ENCODE measurements at places on chromosomes 1 and 21.

- DNase-seq, result no peak
These were observed 27.5 kb downstream of the SLX9 start for GRCh38 chr21:44967082-44968047.

DNA sequence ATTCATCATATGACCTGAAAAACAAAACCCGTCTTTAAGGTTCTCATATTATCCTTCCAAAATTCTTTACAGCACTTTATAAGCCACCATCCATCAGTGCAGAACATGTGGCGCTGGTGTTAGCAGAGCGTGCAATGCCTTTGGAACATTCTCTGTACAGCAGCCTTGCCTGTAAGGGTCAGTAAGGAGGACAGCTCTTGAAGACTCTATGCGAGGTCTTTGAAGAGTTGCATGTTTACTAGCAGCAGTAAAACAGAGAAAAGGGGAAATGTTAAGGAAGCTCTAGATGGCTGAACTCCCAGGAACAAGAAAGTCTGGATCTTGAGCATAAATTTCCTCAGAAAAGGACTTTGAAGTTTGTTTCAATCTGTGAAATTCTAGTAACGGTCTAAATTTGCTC is 365.6 kb downstream of the DUSP10 start:
- DNase-seq, result no peak

GRCh38 chr1:219498666-219499065 is 114.2 kb downstream of the ZC3H11B start:
- no peak for DNase-seq

DNA sequence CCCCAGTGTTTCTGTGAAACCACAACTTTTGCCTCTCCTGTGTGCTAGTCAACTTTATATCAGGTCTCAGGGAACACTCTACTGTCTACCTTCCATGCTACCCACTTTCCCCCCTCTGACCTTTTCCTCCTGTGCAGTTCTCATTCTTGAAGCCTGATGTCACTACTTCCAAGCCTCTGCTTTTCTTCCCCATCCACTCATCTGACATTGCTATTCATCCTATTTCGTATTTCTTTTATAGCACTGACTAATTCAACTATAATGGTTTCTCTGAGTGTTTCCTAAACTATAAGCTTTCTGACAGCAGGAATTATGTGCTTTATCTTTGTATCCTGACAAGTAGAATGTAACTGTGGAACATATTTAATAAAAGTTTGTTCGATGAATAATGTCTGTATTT is 18.2 kb upstream of the DPH5 start:
- no peak for DNase-seq

- DNase-seq, result no peak
These were observed 50.2 kb upstream of the BCL9 start for GRCh38 chr1:147491098-147491497.

- DNase-seq, result no peak
These were observed 3.6 kb downstream of the ABCA4 start for GRCh38 chr1:94117259-94117851.

DNA sequence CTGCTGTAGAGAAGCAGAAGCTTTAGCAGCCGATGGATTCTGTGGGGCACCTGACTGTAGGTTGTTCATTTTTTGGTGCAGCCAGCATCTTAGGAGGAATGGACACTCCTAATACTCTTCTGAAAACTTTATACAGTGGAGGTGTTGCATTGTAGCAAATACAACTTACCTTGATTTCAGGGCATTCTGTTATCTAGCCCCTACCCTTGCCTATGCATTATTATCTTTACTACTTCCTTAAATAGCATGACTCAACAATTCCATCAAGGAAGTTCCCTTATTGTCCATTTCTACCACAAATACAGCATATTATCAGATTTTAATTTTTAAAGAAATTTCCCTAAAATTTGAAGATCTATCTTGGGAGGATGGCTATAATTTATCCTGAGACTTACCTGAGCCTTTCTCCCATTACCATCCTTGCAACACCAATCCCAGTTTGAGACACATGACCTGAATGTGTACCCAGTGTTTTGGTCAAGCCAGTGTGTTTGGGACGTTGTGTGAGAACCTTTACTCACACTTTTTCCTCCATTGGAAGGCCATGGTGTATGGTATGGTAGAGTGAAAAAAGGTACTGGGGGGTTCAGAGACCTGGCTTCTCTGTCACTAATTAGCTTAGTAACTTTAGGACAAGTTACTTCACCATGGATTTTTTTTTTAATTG is 9.2 kb downstream of the POU2F1 start:
- no peak for DNase-seq

DNA sequence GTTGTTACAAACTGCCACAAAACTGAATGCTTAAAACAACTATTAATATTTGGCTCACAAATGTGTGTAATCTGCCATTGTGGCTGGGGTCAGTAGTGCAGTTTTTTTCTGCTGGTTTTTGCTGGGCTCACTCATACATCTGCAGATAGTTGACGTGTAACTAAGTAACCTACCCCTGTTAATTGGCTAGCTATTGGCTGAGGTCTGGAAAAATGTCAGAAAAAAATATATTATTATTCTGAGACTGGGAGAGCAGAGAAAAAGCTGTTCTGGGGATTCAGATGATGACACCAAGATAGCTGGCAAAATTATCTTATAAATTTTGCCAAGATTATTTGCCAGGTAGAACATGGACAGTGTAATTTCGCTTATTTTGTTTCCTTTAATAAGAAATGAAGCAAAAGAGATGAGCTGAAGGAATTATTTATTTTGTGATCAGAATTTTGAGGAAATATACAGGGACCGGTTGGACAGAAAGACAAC is 616.1 kb upstream of the ADAMTS5 start:
- no peak for DNase-seq

GRCh38 chr1:6026095-6026809 is 19.4 kb upstream of the KCNAB2 start:
- peak; percentile 91 for DNase-seq

- DNase-seq, result no peak
These were observed 46.4 kb downstream of the GORAB start for GRCh38 chr1:170578359-170578758.

DNA sequence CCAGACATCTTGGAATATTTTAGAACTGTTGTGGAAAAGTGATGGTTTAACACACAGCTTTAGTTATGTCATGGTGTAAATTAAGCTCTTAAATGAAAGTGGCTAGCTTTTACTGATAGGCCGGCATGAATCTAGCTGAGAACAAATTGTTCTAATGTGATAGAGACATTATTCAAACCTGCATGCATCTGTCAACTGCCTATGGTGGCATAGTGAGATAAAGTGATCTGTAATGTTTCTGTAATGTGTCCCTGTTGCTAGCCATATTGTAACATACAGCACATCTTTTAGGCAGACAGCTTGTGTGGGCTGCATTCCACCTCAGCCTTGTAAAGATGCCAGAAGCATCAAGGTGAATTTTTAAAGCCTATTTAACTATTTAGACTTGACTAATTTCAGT is 16.0 kb downstream of the LRIG2 start:
- no peak for DNase-seq

DNA sequence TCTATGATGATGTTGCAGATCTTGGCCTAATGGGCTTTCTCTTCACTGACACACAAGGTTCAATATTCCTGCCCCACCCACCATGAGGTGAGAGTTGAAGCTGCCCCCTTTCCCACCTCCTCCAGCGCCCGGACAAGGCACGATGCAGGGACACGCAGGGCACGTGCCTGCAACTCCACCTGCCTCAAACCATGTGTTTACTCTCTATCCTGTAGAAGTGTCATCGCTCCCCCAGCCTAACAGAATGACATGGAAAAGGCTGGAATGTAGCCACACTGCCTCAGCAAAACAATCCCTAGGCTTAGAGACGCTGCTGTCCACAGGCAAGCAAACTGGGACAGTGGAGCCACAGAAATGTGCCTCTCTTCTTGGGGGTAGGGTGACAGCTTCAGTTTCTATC is 92.9 kb upstream of the SOD1 start:
- DNase-seq, result no peak

DNA sequence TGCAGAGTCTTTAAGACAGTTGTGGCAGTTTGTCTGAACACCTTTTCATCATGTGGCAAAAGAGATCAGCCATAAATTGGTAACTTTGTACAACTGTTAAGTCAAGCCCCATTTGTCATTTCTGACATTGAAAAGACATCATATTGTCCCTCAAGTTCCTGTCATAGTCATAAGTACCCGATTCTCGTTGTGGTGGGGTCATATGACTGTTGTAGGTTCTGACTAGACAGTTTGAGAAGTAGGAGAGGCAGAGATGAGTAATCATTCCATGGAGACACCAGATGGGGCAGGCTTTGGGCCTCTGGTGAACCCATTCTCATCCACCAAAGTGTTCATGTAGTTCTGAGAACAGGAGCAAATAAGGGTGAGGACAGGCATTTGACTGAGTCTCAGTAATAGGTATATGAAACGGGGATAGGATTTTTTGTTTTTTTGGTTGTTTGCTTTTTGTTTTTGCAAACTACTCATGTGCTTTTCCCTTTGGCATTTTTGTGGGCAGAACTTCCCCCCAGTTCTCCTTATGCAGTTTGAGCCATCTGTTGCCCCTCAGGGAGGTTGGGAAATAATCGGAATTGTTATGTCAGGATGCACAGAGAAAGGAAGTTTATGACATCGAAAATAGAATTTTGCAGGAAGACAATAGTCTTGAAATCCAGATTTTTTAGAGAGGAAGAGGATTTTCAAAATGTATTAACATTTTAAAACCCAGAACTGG is 86.9 kb upstream of the KCNE2 start:
- DNase-seq, result peak; percentile 18

DNA sequence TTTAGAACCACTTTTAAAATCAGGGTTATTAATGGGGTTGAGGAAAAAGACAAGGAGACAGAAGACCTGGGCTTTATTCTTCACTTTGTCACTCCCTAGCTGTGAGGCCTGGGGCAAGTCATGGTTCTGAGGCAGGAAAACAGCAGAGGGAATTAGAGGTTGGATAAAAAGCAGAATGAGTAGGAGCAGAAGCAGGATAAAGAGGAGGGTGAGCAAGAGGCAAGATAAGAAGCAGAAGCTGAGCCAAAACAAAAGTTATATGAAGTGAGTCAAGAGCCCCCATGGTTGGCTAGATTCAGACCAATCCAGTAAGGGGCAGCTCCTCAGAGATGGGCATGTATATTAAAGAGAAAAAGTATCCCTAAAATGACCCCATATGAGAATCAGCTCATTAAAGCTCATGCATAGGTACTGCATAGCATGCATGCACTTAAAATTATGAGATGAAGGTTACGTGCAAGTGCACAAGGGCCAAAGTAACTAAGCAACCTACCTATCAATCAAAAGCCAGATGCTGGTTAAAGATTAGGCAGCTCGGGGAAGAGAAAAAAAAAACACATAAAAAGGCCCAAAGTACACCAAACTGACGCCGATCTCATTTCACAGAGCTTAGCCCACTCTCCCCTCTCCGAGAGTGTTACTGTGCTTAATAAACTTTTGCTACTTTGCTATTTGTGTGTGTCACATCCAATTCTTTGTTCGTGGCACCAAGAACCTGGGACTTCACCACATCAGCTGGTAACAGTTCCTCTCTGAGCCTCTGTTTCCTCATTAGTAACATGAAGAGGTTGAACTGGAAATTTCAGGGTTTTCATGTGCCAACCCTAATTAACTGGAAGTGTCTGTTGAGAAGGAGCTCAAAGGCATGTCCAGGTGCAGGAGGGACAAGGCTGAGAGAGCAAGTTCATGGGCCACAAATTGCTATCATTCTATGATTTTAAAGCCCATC is 2.2 kb downstream of the AVPR1B start:
- no peak for DNase-seq

GRCh38 chr1:27060891-27061290 is 48.2 kb upstream of the TENT5B start:
- no peak for DNase-seq

DNA sequence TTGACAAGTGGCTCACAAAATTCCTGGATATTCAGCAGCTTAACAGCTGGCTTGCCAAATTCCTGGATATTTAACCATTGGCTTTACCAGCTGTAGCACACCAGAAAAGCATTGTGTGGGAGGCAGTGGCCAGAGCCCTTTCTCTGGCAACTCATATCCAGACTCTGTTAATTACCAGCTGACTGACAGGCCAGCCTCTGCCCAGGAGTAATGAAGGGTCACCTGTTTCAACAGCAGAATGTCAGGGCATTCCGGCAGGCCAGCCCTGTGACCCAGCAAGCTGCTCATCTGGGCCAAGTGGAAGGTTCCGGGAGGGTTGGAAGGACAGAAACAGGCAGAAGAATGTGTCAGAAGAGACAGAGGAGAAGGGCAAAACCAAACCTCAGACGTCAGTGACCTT is 35.2 kb upstream of the KIRREL1 start:
- DNase-seq, result no peak

GRCh38 chr1:219898375-219898774 is 30.0 kb downstream of the SLC30A10 start:
- DNase-seq, result no peak

GRCh38 chr21:43654806-43655489 is 4.3 kb downstream of the HSF2BP start:
- no peak for DNase-seq

DNA sequence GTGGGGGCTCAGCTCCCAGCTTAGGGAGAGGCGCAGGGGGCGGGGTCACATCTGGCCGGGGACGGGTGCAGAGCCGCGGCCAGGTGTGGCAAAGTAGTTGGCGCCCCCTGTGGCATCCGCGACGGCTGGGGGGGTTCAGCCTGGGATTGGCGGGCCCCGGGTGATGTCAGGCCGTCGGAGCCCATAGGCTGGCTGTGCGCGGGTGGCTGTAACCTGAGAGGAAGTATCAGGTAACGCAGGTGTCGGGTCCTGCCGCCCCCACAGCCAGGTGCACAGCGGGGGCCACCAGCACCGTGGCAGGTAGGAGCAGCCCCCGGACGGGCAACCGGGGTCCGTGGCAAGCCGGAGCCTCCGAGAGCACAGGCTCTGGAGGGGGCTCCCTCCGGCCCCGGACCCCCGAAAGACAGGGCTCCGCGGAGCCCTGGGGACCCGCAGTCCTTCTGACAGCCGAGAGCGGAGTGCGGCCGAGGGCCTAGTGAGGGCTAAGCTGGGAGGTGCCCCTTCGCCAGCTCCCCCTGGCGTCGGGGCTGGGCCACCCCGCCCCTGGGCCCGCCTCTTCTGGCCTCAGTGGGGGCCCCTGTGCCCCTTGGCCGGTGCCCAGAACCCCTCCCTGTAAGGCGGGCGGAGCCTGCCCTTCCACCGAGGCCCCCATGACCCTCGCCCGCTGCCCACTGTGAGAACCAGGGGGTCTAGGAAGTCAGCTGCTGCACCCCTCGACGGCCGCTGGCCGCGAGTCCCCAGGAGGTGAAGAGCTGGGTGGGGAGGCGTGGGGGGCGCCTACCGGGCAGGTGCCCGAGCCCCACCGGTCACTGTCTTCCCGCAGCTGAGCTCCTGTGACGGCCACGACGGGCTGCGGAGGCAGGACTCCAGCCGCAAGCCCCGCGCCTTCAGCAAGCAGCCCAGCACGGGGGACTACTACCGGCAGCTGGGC is 17.9 kb downstream of the TNFRSF25 start:
- DNase-seq, result no peak

- no peak for DNase-seq
These were observed 19.0 kb downstream of the C1orf115 start for GRCh38 chr1:220708936-220709801.

- no peak for DNase-seq
These were observed 28.2 kb upstream of the ATP1B1 start for GRCh38 chr1:169078163-169078883.

GRCh38 chr1:201444792-201445191 is 23.3 kb upstream of the TNNI1 start:
- DNase-seq, result no peak

- DNase-seq, result peak; percentile 64
These were observed 30.0 kb upstream of the RCSD1 start for GRCh38 chr1:167599957-167600581.

- no peak for DNase-seq
These were observed 14.3 kb upstream of the SLC1A7 start for GRCh38 chr1:53156783-53157182.
